Fibroblast of skin of scalp (primary cell): ENCODE measurements at places on chromosomes 11 and 22.

DNA sequence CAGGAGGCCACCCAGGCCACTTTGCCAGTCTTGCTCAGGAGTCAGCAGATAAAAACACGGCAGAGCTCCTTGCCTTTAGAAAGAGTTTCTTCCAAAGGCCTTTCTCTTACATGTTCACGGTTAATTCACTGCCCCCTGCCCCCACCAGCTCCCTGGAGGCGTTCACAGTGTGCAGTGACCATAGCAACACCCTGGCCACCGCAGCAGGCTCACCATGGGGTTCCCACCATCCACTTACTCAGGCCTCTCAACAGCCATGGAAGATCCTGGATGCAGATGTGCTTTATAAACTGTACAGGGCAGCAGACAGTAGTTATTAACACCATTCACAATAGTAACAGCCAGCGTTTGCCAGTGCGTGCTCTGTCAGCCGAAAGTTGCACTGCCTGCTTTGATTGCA is 10.6 kb upstream of the MYO7A start:
- peak; percentile 32 for DNase-seq

GRCh38 chr11:94788396-94788795 is 20.2 kb downstream of the AMOTL1 start:
- DNase-seq, result no peak

GRCh38 chr11:96396637-96397036 is 6.8 kb downstream of the JRKL start:
- no peak for DNase-seq

DNA sequence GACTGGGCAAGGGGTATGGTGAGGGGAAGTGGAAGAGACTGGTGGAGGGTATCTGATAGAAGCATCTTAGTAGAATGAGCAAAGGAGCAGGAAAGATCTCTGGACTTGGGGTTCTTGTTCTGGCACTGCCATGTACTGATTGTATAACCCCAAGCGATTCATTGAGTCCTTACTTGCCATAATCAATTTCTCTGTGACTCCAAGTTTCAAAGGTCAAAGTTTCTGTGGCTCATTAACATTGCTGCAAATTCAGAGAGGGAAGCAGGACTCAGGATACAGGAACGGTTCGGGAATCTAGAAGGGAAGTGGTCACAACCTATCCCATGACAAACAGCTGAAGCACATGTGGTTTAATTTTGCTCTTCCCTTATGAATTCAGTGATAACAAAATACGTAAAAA is 309 bp downstream of the OR51I2 start:
- no peak for DNase-seq

DNA sequence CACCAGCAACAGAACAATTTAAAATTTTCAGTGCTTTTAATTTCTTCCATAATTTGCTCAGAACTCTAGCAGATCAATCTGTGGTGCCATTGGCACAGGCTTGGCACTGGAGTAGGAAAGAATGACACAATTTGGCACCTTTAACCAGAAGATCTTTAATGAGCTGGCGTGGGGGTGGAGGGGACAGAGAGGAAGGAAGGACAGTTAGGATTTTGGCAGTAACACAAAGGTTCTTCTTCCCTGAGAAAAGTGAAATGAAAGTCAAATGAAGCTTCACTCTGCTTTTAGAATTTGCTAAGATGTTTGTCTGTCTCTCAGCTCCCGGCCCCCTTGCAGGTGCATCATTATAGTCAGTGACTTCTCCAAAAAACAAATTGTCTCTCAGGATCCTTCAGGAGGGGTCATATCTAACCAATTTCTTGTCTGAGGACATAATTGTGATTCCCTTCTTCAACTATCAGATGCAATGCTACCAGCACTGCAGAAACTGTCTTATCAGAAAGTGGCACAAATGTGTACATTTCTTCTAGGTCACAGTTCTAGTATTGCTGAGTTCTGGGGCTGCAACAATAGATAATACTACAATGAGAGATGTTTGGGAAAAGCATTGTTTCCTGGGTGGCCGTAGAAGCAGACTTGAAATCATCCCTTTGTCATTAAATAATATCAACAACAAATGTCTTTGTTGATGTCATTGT is 66.8 kb downstream of the CSTPP1 start:
- no peak for DNase-seq

DNA sequence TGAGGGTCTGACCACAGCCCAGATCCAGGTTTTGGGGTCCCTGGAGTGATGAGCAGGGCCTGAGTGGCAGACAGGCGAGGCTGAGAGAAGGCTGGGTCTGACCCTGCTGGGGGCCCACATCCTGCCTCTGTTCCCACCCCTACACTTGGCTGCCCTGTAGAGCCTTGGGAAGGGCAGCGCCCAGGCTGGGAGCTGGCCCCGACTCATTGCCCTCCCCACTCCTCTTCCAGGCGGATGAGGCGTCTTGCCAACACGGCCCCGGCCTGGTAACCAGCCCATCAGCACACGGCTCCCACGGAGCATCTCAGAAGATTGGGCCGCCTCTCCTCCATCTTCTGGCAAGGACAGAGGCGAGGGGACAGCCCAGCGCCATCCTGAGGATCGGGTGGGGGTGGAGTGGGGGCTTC is 4.9 kb downstream of the DERL3 start:
- DNase-seq, result no peak
